Colonic mucosa (tissue), 4 donors: ENCODE measurements at places on chromosomes 7 and 10. TPM values are rescaled to one million over a fixed set of nuclear protein-coding genes. Genes with fewer than 3 reads are reported as not detected.

The MEOX2 gene
- total RNA-seq = 0.42 TPM

The PPP1R17 gene
- total RNA-seq = not detected

The VENTX gene
- total RNA-seq = 0.15 TPM

The VWDE gene
- total RNA-seq = 1.2 TPM

The WNT8B gene
- total RNA-seq = not detected

The TMEM139 gene
- total RNA-seq = 18.4 TPM

The SEMA3C gene
- total RNA-seq = 103 TPM

The CYREN gene
- 37.6 TPM for total RNA-seq

The HSPB1 gene
- 844 TPM for total RNA-seq

The METTL27 gene
- total RNA-seq = 7.4 TPM

The HSPA12A gene
- total RNA-seq = 7.0 TPM

The CD36 gene
- total RNA-seq = 8.7 TPM

The OR2A1 gene
- not detected for total RNA-seq

The TSPAN33 gene
- total RNA-seq = 9.7 TPM

The CLRN3 gene
- 76.8 TPM for total RNA-seq

The GARS1 gene
- 90.9 TPM for total RNA-seq

The CYP17A1 gene
- not detected for total RNA-seq

The PON1 gene
- total RNA-seq = not detected

The PNLIPRP2 gene
- total RNA-seq = 5.0 TPM

The ACSM6 gene
- not detected for total RNA-seq

The PRR15 gene
- 129 TPM for total RNA-seq

The KIF20B gene
- 13.6 TPM for total RNA-seq

The FBXO24 gene
- 1.8 TPM for total RNA-seq

The SEMA3A gene
- 14.2 TPM for total RNA-seq

The STEAP1B gene
- 0.30 TPM for total RNA-seq

The GATA3 gene
- 0.54 TPM for total RNA-seq

The EPDR1 gene
- total RNA-seq = 5.6 TPM

The MMP21 gene
- not detected for total RNA-seq

The HPS6 gene
- 21.9 TPM for total RNA-seq

The ARL5B gene
- total RNA-seq = 31.2 TPM

The ATOH7 gene
- 0.17 TPM for total RNA-seq

The MYOF gene
- total RNA-seq = 88.1 TPM

The TRPV5 gene
- total RNA-seq = not detected

The CALML5 gene
- total RNA-seq = not detected

The UPK3B gene
- total RNA-seq = 2.6 TPM
